ENCODE measurements at places on chromosomes 2 and 18.

- no peak for DNase-seq
Observed at GRCh38 chr2:110720547-110720946, 11.8 kb upstream of the ACOXL start.

DNA sequence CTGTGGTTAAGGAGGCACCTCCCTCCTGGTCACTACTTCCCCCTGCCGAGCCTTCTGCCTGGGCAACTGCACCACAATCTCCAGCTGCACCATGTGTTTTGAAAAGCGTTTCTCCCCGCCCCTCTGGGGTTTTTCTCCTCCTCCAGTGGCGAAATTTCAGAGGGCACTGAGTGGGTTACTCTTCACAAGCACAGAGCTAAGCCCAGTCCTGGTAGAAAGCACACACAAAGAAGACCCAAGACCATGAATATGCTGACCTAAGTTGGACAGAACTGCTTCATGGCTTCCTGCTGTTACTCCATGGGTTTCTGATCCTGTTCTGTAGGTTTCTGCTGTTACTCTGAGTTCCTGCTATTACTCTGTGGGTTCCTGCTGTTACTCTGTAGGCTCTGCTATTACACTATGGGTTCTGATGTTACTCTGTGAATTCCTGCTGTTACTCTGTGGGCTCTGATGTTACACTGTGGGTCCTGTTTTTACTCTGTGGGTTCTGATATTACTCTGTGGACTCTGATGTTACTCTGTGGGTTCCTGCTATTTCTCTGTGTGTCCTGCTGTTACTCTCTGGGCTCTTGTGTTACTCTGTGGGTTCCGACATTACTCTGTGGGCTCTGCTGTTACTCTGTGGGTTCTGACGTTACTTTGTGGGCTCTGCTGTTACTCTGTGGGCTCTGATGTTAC, 216.6 kb downstream of the RTP5 start:
- no peak for DNase-seq

DNA sequence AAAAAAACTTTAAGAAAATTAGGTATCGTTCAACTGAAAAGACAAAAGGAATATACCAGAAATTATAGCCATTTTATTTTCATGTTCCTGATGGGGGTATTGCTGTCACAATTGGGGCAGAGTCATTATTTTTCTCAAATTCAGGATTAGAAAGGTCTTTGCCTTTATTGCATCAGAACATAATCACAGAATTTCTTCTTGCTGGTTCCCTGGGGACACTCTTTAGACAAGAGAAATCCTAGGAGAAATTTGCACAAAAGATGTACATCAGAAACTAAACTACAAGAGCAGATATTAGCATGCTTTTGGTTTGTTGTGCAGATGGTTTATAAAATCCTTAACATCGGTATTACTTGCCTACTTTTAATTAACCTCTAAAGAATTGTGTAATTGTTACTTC, 103.2 kb downstream of the NCOA1 start:
- no peak for DNase-seq

DNA sequence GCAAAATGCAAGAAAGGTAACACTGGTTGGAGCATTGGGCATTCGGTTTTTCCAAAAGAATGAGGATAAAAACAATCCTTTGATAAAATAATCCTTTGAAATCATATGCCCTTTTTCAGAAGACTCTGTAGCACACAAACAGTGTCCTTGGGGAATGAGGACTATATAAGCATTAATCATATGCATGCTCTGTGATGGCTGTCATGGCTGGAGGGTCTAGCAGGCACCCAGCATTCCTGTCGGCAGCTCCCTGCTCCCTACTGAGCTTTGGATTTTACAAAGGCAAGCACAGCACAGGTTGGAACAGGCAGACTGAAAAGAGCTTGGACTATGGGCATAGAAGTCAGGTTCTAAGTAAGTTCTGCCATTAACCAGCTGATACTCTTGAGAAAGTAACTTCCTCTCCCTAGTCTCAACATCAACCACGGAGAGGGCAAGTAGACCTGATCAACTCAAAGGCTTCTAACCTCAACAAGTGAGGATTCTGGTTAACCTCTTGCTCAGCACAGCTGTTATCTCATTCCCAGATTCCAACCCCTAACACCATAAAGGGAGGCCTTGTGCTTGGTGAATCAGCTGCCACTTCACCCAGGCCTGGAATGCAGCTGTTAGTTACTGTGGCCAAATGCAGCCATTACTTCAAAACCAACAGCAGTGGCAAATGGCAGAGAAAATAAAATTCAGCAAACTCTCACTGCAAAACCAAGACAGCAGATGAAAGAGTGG, 29.5 kb downstream of the GALNT14 start:
- DNase-seq = no peak

- no peak for DNase-seq
Observed at GRCh38 chr2:171804456-171804855, 89.6 kb downstream of the SLC25A12 start.

DNA sequence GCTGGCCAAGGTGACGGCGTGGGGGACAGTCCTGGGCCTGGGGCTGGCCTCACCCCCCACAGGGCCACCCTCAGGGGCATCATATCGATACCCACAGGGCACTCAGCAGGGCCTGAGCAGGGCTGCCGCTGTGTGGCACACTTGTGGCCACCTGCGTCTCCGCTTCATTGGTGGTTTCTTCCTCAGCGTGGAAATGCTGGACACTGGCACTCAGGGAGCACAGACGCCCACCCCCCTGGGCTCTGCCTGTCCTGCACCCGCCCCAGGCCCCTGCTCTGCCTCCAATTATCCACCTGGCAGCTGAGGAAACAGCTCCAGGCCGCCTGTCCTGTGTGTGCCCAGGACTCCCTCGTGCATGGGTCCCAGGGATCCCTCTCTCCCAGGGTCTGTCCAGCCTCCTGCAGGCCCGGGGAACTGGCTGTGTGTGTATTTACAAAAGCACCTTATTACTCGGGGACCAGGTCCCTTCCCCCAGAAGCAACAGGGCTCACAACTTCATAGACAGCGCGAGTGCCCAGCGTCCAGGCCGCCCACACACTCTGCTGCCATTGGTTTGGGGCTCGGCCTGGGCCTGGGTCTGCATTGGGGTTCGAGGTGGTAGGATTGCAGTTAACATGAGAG, 13.1 kb downstream of the CROCC2 start:
- DNase-seq = no peak

- no peak for DNase-seq
Observed at GRCh38 chr18:67776929-67777328, 260.4 kb upstream of the DSEL start.

- no peak for DNase-seq
Observed at GRCh38 chr2:226971084-226971483, 135.2 kb downstream of the RHBDD1 start.

DNA sequence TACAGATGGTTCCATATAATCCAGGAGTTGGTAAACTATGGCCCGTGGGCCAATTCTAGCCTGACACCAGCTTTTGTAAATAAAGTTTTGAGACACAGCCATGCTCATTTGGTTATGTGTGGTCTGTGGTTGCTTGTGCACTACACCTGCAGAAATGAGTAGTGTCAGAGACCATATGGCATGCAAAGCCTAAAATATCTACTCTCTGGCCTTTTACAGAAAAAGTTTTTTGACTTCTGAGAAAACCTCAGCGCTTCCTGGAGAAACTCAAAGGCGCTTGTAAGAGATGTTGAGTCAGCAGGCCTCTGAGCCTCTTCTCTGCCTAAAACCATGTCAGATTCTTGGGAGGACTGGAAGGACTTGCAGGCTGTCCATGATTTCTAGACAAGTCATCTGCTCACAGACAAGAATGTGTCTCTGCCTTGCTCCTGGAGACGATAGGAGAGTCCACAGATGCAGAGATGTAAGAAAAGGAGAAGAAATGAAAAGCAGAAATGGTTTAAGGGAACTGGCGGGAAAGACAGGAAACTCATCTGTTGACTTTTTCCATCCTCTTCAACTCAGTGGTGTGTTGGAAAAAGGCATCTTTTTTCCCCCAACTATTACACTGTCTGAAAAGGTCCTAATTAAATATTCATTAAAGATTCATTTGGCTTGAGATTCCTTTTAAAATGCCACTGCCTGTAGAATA, 5.2 kb downstream of the TTC39C start:
- DNase-seq = no peak

- DNase-seq = no peak
Observed at GRCh38 chr2:189681203-189681602, 6.7 kb downstream of the ANKAR start.

DNA sequence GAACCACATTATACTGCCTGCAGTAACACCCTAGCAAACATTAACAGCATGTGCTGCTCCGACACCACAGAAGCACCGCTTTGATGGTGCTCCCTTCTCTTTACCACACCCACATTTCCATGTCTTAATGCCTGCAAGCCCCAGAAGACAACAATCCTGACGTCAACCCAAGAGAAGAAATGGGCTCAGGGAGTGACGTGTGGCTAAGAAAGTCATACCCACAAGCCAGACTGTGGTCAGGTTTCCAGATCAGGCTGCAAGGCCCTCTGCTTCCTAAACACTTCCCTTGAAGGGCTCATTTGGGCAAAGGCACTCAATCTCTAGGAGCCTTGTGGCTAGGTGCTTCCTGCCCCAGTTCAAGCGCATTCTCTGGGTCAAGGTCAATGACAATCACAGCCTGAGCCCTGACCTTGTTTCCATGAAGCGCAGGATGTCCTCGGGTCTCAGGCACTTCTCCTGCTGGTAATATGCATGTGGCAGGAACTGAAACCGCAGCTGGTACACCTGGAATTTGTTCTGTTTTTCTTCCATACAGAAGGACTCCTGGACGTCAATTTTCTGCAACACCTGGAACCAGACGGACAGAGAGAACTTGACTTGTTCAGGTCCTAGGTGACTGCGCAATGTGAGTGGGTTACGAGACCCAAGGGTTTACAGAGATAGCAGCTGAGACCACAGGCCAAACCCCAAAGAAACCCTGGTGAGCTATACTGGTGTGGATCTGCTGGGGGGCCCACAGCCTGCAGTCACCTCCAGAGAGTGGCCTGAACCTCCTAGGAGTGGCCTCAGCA, 67.2 kb downstream of the POLR1A start:
- DNase-seq = peak; percentile 22

GRCh38 chr18:26104035-26104434, 13.6 kb upstream of the SS18 start:
- no peak for DNase-seq

- DNase-seq = peak; percentile 22
Observed at GRCh38 chr2:127051116-127052056, 55.6 kb downstream of the BIN1 start.

All from uterus (tissue), 4 donors.